Activated CD4-positive, alpha-beta T cell treated with anti-CD3 and anti-CD28 coated beads, Interleukin-2, amount 10 ng/mL, durations not matched to agents 7 days and 5 days (primary cell): ENCODE measurements at places on chromosomes 7 and 10. TPM values are rescaled to one million over a fixed set of nuclear protein-coding genes. Genes with fewer than 3 reads are reported as not detected.
A peak's percentile ranks its signal among the peaks of the same experiment; 100 is the strongest.

VKORC1L1 gene
- total RNA-seq, result 15.7 TPM

DNA sequence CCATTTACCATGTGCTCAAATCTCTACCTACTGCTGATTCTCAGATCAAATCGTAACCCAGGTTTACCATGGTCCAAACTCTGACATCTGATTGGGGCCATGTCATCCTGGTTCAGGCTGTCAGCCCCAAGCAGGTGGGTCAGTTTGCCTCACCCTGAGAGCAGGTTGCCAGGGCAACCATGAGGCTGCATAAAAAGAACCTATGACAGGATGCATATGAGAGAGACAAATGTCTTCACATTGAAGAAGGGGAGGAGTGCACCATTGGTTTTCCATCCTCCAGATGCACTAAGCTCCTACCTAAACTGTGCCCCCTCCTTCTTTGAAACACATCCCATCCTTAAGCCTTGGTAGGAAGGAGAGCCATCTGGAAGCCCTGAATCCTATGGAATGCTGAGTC lies 10.2 kb downstream of the PRSS1 start:
- no peak for DNase-seq

NUDT13 gene
- total RNA-seq, result 1.5 TPM

EGFR gene
- total RNA-seq, result not detected

- no peak for DNase-seq
Measured at GRCh38 chr7:57305192-57305748, 144.7 kb upstream of the ZNF716 start.

- no peak for DNase-seq
Measured at GRCh38 chr10:43871545-43871944, 222.9 kb upstream of the ZNF32 start.

BAIAP2L1 gene
- 0.42 TPM for total RNA-seq

- DNase-seq, result no peak
Measured at GRCh38 chr10:1185911-1186682, 129.9 kb downstream of the WDR37 start.

C10orf53 gene
- not detected for total RNA-seq

- peak; percentile 27 for DNase-seq
Measured at GRCh38 chr7:129779602-129780256, 168.2 kb downstream of the NRF1 start.

- peak; percentile 39 for DNase-seq
Measured at GRCh38 chr10:128859738-128860386, 607.2 kb upstream of the MGMT start.

TRRAP gene
- 65.1 TPM for total RNA-seq
